ENCODE measurements at places on chromosomes 6 and 20. TPM values are rescaled to one million over a fixed set of nuclear protein-coding genes. Genes with fewer than 3 reads are reported as not detected.
A peak's percentile ranks its signal among the peaks of the same experiment; 100 is the strongest.

DNA sequence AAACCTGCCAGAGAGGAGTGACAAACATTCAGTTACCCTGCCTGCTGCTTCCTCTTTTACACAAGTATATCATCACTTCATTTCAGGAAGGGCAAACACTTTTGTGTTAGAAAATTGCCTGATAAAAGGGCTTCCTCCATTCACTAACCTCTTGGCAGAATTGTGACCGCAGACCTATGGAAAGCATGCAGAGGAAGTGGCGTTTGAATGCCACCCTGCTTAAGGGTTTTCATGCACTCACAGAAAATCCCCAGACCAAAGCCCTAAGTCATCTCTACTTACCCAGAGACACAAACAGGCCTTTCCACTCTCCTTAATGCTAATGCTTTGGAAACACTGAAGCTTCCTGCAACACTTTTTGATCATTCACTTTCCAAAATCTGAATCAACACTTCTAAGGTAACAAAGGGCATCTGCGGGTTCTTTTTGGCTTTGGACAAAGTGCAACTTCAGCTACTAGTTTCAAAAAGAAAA is 22.1 kb upstream of the RALGAPA2 start:
- no peak for DNase-seq
- no peaks in the 10 kb centered on the region for H3K4me1 ChIP-seq
- H3K27me3 ChIP-seq: no peaks in the 10 kb centered on the region
- no peak overlapping the region for H3K4me3 ChIP-seq
- H3K27ac ChIP-seq: no peak overlapping the region

DNA sequence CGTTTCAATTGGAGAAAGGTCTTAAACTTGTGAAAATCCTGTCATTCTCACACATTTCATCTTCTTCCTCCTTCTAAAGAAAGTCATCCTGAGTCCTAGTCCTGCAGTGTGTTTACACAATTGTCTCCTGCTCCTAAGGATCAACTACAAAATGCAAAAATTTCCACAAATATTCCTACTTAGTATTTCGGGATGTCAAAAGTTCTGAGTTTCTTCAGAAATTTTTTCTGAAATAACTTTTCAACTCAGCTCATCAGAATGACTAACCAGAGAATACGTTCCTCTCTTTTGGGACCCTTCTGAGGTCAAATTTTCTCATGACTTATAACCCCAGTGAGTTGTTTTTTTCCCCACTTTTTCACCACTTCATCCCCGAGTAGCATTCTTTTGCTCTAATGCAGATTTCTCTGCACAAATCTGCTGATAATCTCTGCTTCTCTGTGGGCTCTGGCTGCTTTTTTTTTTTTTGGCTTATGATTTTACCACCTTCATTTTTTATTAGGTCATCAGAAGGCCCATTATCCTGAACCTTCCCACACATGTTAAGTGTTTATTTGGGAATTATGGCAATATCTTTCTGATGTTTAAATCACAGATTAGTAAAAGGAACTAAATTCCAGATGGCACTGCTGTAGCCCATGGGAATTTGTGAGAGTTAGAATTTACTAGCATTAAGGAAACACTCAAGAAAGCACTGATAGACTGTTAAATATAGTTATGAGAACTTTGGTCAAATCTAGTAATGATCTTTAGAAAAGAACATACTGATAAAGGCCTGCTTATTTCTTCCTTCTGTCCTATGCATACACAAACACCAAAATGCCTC is 41.4 kb downstream of the MAP3K5 start:
- DNase-seq: no peak
- no peaks in the 10 kb centered on the region for H3K36me3 ChIP-seq
- H3K4me3 ChIP-seq: no peak overlapping the region
- peaks cover 6% of the 10 kb centered on the region for H3K4me1 ChIP-seq
- H3K27me3 ChIP-seq: no peaks in the 10 kb centered on the region
- H3K27ac ChIP-seq: no peak overlapping the region

GRCh38 chr20:30499123-30499522 is 758.3 kb upstream of the DEFB115 start:
- H3K4me3 ChIP-seq: no peak overlapping the region
- no peaks in the 10 kb centered on the region for H3K36me3 ChIP-seq
- peaks cover 2% of the 10 kb centered on the region for H3K27me3 ChIP-seq
- no peak overlapping the region for H3K27ac ChIP-seq

- H3K27me3 ChIP-seq: no peaks in the 10 kb centered on the region
- H3K4me1 ChIP-seq: peaks cover 42% of the 10 kb centered on the region
- H3K27ac ChIP-seq: peak overlapping the region; percentile 14
- no peaks in the 10 kb centered on the region for H3K36me3 ChIP-seq
Measured at GRCh38 chr20:57680131-57680716, 29.6 kb downstream of the PMEPA1 start.

DNA sequence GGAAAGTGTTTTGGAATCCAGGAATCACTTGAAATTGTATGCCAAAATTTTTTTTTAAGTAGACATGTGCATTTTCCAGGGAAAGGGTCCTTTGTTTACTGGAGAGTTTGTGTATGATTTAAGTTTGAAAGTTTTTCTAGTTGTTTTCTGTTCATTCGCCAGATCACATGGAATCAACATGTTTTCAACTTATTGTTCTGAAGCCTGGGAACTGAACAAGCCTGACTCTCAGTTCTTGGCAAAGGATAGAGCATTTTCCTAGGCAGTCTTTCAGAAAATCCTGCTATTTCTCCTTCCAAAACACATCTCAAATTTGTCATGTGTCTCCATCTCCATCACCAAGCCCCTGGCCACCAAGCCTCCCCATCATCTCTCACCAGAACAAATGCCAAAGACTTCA is 374.8 kb downstream of the MAFB start:
- DNase-seq: no peak
- no peaks in the 10 kb centered on the region for H3K4me1 ChIP-seq
- no peak overlapping the region for H3K4me3 ChIP-seq
- no peaks in the 10 kb centered on the region for H3K36me3 ChIP-seq
- H3K27me3 ChIP-seq: no peaks in the 10 kb centered on the region

GRCh38 chr6:35463292-35463691 is 4.9 kb upstream of the RPL10A start:
- no peaks in the 10 kb centered on the region for H3K4me1 ChIP-seq
- DNase-seq: no peak
- no peak overlapping the region for H3K27ac ChIP-seq
- no peaks in the 10 kb centered on the region for H3K36me3 ChIP-seq

DNA sequence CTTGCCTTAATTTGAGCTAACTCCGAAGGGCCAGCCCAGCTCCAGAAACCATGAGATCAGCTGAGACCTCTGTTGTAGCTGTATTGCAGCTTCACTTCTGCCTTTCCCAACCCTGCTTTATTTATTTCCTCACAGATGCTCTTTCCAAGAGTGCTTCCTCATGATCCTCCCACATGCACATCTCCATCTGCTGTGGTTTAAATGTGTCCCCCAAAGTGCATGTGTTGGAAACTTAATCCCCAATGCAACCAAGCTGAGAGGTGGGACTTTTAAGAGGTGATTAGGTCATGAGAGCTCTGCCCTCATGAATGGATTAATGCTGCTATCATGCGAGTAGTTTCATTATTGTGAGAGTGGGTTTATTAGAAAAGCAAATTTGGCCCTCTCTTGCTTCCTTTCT is 164.4 kb upstream of the TAB2 start:
- H3K27ac ChIP-seq: no peak overlapping the region
- no peaks in the 10 kb centered on the region for H3K27me3 ChIP-seq
- H3K36me3 ChIP-seq: no peaks in the 10 kb centered on the region
- H3K4me1 ChIP-seq: no peaks in the 10 kb centered on the region
- H3K4me3 ChIP-seq: no peak overlapping the region

DNA sequence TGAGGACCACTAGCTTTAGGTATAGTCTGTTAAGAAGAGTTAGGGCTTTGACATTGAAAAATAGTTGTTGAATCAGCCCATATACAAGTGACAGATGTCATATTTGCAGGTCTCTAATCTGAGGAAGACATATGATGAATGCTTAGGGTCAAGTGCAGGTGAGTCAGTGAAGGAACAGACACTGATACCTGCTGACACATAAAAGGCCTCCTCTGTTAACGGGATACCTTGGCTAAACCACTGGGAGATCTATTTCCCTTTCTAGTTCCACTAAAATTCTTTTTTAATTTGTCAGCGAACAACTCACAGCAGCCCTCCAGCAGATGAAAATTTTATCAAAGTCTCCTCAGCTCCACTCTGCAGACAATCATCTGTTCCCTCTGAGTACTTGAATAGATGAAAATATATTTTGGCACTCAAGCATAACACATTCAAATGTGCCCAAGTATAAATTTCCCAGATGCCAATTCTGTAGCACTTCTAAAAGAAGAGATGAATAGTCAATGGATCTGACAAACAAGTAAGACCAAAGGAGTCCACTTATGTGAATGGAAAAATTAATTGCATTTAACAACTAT is 154.0 kb downstream of the KIF16B start:
- H3K4me3 ChIP-seq: no peak overlapping the region
- no peaks in the 10 kb centered on the region for H3K4me1 ChIP-seq
- H3K36me3 ChIP-seq: no peaks in the 10 kb centered on the region
- DNase-seq: no peak

DNA sequence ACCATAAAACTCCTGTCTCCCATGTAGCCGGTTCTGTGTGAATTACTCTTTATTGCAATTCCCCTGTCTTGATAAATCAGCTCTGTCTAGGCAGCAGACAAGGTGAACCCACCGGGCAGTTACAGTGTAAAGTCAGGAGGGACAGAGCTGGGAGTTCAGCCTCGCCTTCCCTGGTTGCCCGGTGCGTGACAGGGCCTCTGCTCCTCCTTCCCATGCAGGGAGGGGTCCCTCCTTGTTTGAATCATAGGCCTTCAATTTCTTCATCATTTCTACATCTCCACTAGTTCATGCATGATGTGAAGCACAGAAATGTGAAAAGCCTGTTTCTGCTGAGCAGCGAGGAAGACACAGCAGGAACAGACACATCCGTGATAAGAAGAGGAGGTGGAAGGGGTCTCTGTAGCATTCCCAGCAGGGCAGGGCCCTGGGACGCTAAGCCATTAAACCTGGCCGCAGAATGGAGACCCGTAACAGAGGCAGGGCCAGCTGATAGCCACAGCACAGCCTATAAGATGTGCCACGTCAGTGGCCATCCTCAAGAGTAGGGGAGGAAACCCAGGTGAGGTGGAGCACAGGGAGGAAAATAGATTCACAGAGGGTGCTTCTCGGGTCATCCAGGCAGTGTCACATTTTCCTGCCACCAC is 106.7 kb upstream of the CST7 start:
- no peaks in the 10 kb centered on the region for H3K27me3 ChIP-seq
- H3K4me3 ChIP-seq: no peak overlapping the region
- H3K27ac ChIP-seq: no peak overlapping the region
- no peaks in the 10 kb centered on the region for H3K4me1 ChIP-seq
- H3K36me3 ChIP-seq: no peaks in the 10 kb centered on the region

DNA sequence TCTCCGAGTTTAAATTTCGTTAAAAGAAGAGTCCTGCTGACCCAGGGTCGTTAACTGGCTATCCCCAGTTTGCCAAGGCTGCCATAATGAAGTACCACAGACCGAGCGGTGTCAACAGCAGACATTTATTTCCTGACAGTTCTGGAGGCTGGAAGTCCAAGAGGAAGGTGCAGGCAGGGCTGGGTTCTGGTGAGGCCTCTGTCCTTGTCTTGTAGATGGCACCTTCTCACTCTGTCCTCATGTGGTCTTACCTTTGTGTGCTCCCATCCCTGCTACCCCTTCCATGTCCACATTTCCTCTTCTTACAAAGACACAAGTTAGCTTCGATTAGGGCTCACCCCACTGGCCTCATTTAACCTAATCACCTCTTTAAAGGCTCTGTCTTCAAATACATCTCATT is 29.8 kb upstream of the EEF1E1 start:
- H3K27ac ChIP-seq: no peak overlapping the region
- no peak overlapping the region for H3K4me3 ChIP-seq
- no peaks in the 10 kb centered on the region for H3K27me3 ChIP-seq
- no peaks in the 10 kb centered on the region for H3K4me1 ChIP-seq

- no peak overlapping the region for H3K27ac ChIP-seq
- H3K36me3 ChIP-seq: no peaks in the 10 kb centered on the region
- H3K4me3 ChIP-seq: peak overlapping the region; percentile 29
- H3K27me3 ChIP-seq: no peaks in the 10 kb centered on the region
- H3K4me1 ChIP-seq: no peaks in the 10 kb centered on the region
- no peak for DNase-seq
Measured at GRCh38 chr20:6770786-6771100, 3.3 kb downstream of the BMP2 start.

DNA sequence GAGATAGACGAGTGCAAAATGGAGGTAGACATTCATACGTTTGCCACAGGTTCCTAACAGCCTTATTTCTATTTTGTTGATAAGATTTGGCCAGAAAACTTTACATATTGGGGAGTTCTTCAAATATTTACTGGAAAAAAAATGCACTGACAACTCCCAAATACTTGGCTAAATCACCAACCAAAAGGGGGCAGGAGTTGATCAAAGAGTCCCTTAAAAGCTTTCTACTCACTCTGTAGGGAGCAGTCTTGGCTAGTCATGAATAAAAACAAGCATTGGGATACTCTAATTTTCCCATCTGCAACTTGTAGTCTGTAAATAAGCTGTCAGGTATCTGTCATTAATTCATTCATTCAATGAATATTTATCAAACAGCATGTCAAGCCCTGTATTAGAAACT is 18.4 kb downstream of the TENT5A start:
- H3K4me1 ChIP-seq: no peaks in the 10 kb centered on the region
- no peak overlapping the region for H3K4me3 ChIP-seq
- H3K27me3 ChIP-seq: no peaks in the 10 kb centered on the region
- H3K27ac ChIP-seq: no peak overlapping the region

DNA sequence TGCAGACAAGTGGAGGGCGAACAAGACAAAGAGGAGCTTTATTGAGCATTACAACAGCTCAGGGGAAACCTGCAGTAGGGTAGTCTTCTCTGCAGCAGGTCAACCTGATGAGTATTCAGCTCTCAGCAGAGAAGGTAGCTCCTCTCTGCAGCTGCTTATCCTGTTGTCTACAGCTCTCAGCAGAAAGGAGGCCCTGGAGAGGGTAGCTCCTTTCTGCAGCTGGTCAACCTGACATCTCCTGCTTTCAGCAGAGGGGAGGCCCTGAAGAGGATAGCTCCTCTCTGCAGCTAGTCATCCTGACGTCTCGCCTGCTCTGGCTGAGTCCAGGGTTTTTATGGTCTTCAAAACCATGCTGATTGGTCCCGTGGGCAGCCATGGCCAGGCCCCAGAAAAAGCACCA is 113.6 kb downstream of the CD24 start:
- H3K27ac ChIP-seq: no peak overlapping the region
- H3K4me1 ChIP-seq: no peaks in the 10 kb centered on the region
- DNase-seq: no peak
- H3K4me3 ChIP-seq: no peak overlapping the region
- H3K27me3 ChIP-seq: no peaks in the 10 kb centered on the region

FRMD1 gene
- 2.2 TPM for total RNA-seq

ADGRF5 gene
- total RNA-seq: 4.7 TPM

CCDC170 gene
- total RNA-seq: 0.32 TPM

STMND1 gene
- total RNA-seq: 15.6 TPM
